CD4-positive, alpha-beta T cell treated with Interleukin-17A for 1 hour (primary cell): ENCODE measurements at places on chromosomes 2 and 18.

DNA sequence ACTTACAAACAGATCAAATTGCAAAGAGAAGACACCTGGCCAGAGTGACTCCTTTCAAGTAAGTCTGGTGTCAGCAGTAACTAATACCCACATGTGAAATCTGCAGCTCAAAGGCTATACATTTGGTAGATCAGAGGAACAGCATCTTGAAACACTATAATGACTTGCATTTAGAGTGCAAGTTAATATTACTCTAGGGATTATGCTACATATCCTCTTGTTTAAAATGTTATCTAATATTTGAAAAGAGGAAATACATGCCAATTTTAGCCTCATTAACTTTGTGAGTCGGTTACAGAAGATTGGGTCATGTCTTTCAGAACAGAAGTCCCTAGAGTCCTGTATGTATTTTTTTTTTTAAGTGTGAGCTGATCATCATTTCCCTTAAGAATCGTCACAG lies 15.2 kb downstream of the LANCL1 start:
- DNase-seq, result no peak

DNA sequence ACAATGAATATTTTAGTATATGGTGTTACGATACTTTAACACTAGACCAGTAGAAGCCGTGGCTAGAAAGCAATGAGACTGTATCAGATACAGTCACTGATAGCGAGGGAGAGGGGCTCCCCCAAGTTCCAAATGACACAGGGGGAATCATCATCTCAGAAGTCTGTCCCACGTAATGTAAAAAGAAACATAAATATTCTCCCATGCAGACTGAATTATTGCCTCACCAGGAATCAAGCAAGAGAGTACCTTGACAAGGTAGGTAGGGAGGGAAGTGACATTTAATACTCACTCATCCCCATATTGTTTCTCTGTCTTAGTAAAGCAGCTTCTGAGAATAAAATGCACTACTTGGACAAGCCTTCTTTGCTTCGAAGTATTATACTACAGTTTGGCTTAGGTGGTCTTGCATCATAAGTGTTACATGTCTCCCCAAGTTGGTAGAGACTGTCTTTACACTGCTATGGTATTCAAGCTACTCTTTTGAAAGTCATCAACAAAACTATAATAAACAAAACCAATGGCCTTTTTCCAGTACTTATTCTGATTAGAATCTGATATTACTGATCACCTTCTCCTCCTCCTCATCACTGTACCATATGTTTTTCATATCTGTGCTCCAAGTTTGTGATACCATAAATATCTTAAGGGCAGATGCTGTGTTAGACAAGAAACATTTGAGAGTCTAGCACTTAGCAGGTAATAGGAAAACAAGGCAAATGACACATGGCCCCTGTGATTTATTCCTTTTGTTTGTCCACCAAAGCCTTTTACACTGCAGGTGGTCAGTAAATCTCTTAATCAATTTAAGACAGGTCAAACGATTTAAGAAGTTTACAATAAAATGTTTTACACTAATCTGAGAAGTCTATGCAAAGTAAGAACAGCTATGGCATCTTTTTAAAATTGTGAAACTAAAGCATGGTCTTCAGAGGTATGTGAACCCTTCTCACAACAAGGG lies 2.7 kb downstream of the LAPTM4A start:
- no peak for DNase-seq

GRCh38 chr2:212022966-212023365 lies 515.6 kb downstream of the ERBB4 start:
- no peak for DNase-seq

DNA sequence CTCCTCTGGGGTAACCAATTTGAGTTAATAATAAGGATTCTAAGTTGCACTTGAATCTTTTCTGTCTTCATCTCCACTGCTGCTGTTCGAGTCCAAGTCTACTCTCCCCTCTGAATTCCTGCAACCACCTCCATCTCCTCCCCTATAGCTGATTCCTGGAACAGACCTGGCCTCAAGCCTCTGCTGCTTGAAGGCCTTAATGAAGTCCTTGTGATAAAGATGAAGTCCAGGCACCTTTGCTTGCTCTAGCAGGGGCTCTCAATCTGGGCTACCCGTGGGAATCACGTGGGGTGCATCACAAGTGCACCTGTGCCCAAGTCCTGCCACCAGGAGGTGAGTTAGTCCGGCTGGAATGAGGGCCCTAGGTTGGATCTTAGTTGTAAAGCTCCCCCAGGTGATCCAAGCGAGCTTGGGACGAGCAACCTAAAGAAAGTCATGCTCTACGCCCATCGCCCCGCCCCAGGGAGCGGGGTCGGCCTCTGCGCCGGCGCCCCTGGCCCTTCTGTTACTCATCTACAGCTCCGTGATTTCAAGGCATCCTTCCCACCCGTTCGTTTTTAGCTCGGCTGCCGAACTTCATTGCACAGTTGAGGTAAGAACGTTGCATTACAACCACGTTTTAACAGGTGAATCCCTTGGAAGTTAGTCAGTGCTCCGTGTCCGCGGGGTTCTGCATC lies 905 bp upstream of the IAH1 start:
- DNase-seq, result peak; percentile 29
